Large intestine (tissue), 12 donors: ENCODE measurements at places on chromosomes 11 and 22.

DNA sequence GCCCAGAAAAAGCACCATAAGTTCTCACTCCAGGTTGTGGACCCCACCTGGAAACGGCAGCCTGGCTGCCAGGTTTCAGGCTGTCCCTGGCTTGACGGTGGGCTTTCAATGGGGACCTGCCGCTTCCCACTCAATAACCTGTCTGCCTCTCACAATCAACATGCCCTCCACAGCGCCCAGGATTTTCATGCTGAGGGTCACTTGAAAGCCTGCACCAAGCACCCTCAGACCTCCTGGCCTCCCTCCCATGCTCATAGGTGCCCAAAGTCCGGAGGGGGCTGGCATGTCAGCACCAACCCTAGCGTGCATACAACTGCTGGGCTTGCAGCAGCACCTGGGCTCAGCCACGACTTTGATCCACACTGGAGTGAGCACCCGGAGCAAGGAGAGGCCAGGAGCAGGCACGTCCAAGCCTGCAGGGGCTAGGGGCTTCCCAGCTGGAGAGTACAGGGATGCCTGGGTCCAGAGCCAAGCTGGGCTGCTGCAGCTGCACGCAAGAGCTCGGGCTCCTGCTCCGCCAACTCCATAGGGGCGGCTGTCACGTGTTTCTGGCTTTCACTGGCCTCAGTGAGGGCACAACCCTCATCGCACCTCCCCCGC lies 1214.3 kb upstream of the RAG2 start:
- DNase-seq, result no peak

DNA sequence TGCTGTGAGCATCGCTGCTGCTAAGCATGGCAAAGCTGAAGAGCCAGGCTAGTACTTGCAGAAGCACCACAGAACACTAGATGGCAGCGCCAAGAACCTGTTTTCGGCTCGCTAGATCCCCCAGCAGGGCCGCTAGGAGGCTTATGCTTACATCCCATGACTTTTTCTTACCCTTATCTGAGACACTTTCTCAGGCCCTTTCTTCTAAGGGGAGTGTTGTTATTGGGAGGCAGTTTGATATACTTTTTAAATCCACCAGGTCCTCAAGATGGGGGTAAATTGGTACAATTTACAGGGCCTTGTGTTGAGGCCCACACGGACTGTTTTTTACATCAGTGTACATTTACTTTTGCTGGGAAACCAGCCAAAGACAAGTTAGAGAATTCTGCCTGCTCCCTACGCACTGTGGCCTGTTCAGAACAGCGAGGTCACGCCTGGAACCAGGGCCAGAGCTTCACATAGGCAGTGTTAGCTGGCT lies 4.0 kb downstream of the TRIM6 start:
- peak; percentile 76 for DNase-seq

GRCh38 chr11:121618516-121618915 lies 165.7 kb upstream of the SORL1-AS1 start:
- no peak for DNase-seq

DNA sequence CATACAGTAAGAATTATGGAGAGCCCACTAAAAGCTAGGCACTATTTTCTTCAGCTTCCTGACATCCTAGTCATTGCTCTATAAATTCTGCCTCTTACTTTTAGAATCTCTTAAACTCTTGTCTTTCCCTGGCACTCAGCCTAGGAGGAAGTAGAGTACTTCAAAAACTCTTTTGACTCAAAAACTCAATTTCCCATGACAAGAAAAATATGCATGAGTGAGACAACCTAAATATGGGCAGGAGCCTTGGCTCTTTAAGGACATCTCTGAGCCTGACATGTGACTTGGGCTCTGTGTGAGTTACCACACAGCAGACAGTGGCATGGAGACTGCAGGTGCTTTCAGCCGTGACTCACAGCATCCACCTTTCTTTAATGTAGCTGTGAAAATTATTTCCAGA lies 97.5 kb upstream of the CCDC179 start:
- no peak for DNase-seq

- DNase-seq, result no peak
Measured at GRCh38 chr11:70204466-70204799, 1.3 kb downstream of the FADD start.

GRCh38 chr11:6646576-6646917 lies 9.1 kb downstream of the DCHS1 start:
- peak; percentile 48 for DNase-seq

DNA sequence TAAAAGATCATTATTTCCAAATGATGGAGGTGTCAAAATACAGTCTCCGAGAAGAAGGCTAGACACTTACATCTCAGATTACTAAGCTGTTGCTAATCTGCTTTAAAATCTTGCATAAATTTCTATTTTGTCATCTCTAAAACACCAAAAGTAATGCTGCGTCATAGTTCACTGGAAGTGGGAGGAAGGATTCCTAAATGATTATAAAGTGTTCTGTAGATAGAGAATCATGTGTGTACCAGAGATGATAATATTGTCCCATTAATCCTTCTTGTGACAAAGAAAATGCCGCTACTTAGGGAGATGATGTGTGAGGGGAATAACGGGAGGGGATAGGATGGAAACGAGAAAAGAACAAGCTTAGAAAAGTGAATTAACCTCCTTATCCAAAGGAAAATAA lies 268.6 kb downstream of the JRKL start:
- no peak for DNase-seq

DNA sequence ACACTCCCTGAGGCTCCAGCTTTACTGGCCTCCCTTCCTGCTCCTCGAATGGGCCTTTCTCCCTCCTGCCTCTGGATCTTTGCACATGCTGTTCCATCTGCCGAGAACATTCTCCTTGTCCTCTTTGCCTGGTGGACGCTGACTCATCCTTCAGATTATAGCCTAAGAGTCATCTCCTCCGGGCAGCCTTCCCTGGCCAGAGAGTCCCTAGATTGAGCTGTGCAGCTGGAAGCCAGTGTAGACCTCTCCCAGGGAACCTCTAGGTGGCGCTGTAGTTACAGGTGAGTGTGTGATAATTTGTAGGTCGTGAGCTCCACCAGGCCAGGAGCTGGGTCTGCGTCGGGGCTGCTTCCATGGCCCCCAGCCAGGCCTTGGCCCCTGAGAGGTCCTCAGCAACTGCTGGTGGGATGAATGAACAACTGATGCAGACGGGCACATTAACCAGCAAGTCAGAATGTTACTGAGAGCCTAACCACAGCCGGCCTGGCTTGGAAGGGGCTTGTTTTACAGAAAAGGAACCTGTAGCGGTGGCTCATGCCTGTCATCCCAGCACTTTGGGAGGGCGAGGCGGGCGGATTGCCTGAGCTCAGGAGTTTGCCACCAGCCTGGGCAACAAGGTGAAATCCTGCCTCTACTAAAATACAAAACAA lies 8.7 kb downstream of the PNPLA5 start:
- no peak for DNase-seq

GRCh38 chr22:29435236-29436136 lies 2.9 kb upstream of the RFPL1 start:
- no peak for DNase-seq

DNA sequence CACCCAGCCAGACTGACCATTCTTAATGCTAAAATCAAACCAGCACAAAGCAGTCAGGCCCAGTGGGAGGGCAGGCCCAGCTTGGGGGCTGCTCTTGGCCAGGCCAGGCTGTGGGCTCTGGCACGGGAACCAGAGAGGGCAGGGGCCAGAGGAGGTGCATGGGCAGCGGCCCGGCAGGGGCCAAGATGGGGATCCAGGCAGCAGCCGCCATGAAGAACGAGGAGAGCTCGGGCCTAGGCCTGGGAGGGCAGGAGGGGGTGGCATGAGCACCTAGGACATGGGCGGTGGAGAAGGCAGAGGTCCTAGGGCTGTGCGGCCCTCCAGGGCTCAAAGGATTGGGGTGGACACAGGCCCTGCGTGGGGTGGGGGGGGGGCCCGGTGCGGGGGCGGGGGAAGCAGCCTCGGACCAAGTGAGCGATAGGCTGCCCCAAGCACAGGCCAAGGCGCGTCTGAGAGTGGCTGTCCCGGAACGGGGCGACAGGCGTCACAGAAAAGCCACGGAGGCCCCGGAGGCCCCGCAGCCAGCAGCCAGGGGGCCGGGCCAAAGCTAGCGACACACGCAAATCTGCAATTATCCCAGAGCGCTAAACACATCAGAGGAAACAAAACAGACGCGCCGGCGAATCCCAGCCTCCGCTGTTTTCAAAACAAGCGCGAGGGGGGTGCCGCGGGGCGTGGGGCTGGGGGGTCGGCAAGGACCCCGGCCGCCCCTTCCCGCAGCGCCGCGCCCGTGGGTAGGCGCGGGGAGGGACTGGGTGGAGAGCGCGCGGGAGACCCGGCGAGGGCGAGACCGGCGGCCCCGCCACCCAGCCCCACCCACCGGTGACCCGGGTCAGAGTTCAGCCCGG lies 8.3 kb downstream of the PLXNB2 start:
- DNase-seq, result no peak

GRCh38 chr22:43533156-43533530 lies 121.3 kb downstream of the MPPED1 start:
- no peak for DNase-seq

GRCh38 chr22:35893698-35894097 lies 134.9 kb downstream of the RBFOX2 start:
- DNase-seq, result no peak
